ENCODE measurements at places on chromosomes 12 and 14.

GRCh38 chr12:29818916-29819623 lies 35.3 kb upstream of the TMTC1 start:
- DNase-seq: no peak

DNA sequence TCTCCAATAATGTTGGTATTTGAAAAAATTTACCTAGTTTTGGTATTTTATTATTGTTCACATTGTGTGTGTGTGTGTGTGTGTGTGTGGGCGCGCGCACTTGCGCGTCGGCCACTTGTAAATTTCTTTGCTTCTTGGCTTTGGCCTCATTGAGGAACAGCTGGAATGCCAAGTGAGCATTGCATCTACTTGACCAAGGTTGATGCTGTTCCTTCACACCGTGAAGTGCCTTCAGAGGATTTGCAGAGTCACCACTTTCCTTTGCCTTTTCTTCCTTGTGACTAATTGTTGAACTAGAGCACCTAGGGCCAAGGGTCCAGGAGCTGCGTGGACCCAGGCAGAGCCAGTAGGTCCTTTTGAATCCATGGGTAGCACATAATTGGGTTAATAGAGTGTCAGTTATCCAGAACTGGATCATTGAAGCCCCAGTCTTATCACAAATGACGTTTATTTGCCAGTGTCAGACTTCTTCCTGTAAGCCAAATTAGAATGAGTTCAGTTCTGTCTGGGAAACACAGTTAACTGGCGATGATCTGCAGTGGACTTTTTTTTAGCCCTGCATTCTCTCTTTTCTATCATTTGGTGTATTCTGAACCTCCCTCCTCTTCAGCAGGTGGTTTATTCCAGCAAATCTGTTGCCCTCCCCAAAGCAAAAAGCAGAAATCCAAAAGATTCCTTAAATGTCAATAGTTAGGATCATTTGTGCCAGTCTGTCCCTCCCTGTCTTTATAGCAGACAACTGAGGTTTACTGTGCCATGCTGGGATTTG lies 2.6 kb downstream of the PPP2R5C start:
- DNase-seq: no peak

DNA sequence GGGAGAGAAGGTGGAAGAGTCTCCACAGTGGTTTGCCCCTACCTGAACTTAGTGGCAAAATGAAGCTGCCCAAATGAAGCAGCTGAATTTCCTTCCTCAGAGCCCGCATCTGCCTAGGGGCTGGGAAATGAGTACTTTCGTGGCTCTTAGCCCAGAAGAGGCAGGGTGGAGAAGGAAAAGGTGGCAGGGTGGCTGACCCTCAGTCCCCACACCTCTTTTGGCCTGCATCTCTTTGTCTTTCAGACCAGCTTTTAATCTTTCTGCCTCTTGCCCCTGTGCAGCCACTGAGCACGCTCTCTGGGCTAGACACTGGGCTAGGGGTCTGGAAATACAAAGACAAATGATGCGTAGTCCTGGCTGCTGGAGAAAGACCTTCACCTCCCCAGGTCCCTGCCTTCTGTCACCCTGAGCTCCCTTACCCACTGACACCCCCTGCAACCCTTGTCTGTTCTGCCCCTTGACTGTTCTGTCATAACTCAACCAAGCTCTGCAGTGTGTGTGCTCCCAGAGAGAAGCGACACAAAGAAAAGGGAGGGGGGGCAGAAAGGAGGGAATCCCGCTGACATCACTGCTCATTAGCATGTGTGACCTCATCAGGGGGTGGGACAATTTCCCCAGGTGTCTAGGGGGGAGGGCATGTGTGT lies 371 bp upstream of the REM2 start:
- peak; percentile 81 for DNase-seq

- no peak for DNase-seq
Measured at GRCh38 chr14:34668111-34668510, 38.2 kb upstream of the SNX6 start.

- DNase-seq: no peak
Measured at GRCh38 chr12:88391556-88391955, 188.7 kb downstream of the KITLG start.

- DNase-seq: no peak
Measured at GRCh38 chr12:107645630-107646333, 39.8 kb upstream of the PWP1 start.

DNA sequence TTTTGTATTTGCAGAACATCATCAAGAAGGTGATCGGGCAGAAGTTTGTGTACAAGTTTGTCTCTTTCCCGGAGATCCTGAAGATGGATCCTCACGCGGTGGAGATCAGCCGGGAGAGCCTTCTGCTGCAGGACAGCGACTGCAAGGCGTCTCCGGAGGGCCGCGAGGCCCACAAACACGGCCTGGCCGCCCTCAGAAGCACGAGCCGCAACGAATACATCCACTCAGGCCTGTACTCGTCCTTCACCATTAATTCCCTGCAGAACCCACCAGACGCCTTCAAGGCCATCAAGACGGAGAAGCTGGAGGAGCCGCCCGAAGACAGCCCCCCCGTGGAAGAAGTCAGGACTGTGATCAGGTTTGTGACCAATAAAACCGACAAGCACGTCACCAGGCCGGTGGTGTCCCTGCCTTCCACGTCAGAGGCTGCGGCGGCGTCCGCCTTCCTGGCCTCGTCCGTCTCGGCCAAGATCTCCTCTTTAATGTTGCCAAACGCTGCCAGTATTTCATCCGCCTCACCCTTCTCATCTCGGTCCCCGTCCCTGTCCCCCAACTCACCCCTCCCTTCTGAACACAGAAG lies 52.8 kb downstream of the ELK3 start:
- DNase-seq: no peak

All from K562 (cell line).